ENCODE measurements at places on chromosomes 1 and 21.

DNA sequence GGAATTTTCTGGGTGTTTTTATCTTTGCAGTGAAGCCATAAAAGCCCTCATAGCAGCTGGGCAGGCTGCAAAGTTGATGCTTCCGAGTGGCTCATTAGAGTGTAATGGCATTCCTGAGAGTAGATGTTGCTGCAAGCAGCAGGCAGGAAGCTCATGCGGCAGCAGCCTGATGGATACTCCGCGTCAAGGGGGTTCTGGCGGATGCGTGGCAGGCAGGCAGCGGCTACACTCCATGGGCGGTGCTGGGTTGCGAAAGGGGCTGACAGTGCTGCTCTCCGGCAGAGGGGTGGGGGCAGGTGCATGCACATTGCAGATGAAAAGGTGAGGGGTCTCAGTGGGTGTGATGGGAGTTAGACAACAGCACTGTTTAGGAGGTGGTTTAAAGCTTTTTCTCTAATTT lies 93.2 kb upstream of the AJAP1 start:
- DNase-seq, result peak; percentile 40

DNA sequence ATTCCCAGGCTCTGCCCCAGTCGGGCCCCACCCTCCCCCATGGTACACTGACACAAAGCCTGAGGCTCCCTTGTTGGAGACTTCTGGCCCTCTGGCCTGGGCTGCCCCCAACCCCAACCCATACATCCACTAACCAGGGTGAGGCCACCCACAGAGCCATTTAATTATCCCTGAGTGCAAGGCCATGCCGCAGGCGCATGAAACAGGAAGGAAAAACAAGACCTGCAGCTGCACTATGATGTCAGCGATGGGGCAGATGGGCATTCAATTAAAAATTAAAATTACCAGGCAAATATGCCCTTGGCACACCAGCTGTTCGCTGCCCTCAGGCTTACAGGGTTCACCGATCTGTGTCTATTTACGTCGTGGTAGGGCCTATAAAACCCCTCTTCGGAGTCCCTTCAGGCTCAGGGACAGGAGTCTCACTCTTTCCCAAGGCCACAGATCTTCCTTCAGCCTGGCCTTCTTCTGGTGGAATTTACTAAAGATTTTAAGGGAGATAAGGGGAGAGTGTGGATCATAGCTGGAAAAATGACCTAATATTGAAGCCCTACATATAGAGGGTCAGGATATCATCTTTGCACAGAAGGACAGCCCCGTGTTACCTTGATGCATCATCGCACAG lies 29.6 kb upstream of the RGS16 start:
- DNase-seq, result peak; percentile 92

DNA sequence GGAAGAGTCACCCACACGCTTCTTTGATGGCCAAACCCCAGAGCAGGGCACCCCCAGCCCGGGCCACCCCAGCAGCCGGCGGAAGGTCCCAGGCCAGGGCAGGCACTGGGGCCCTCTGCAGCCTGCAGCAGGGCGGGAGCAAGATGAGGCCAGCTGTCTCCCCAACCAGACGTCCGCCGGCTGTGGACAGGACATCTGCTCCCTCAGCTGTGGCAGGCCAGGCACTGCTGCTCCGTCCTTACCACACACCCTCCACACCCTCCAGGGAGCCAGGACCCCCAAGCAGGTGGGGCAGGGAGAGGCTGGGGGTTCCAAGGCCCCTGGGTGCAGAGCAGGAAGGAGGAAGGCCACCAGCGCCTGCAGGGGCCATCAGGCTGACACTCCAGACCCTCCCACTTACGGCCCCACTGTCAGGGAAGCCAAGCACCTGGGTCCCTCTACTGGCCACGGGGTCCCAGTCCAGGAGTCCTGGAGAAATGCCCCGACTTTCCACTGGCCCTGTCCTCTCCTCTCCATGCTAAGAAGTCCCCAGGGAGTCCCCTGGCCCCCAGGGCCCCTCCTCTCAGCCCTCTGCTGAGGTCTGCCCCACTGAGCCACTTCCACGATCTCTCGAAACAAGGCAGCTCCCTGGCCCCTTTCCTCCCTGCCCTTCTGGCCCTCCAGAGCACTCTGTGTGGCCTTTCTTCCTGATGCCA lies 5.6 kb downstream of the WNT9A start:
- DNase-seq, result peak; percentile 54

DNA sequence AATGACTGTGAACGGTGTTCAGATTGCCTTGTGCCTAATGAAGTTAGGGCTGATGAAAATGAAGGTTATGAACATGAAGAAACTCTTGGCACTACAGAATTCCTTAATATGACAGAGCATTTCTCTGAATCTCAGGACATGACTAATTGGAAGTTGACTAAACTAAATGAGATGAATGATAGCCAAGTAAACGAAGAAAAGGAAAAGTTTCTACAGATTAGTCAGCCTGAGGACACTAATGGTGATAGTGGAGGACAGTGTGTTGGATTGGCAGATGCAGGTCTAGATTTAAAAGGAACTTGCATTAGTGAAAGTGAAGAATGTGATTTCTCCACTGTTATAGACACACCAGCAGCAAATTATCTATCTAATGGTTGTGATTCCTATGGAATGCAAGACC lies 96.6 kb downstream of the ZFYVE9 start:
- DNase-seq, result peak; percentile 2

DNA sequence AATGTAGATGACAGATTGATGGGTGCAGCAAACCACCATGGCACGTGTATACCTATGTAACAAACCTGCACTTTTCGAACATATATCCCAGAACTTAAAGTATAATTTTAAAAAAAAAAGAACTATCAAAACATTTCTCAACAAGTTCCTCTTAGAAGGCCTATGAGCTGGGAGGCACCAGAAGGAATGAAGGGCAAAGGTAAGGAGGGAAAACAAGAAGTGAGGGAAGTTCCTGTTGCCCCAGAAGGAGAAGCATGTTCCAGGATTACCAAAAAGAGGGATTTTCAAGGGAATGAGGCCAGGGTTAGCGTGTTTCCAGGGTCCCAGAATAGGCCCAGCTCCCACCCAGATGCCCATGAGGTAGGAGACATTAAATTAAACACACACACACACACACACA lies 361.0 kb downstream of the SETD4 start:
- no peak for DNase-seq

Data from eye (tissue), 1 donor.